ENCODE measurements at places on chromosomes 5 and 9. TPM values are rescaled to one million over a fixed set of nuclear protein-coding genes. Genes with fewer than 3 reads are reported as not detected.
A peak's percentile ranks its signal among the peaks of the same experiment; 100 is the strongest.

The LPAR1 gene
- 25.8 TPM for polyA plus RNA-seq

The GKAP1 gene
- 8.2 TPM for polyA plus RNA-seq

The C5orf58 gene
- polyA plus RNA-seq, result 4.6 TPM

The TUSC1 gene
- 10.4 TPM for polyA plus RNA-seq

The PDGFRB gene
- 4.7 TPM for polyA plus RNA-seq

The C1QTNF3 gene
- 6.9 TPM for polyA plus RNA-seq

The ST8SIA4 gene
- polyA plus RNA-seq, result 0.44 TPM

The PROB1 gene
- polyA plus RNA-seq, result 0.56 TPM

The ANGPTL2 gene
- polyA plus RNA-seq, result 5.7 TPM

DNA sequence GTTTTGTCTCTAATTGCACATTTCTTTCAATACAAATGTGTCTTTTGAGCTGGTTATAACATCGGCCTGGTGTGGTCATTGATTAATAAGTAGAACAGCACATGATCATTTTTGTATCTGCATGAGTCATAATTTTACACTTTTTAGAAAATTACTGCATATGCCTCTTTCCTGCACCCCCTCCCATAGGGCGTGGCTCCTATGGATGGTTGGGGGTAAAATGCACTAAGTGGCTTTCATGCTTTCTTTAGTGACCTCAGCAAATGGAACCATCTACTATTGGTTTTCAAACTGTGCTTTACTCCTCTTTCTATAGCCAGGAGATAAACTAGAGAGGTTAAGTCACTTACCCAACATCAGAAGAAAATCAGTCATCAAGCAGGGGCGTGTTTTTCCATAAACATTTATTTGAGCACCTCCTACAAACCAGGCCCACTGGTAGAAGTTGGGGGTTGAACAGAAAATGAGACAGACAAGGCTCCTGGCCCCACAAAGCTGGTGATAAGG lies 3.8 kb downstream of the ANXA6 start:
- no peak for DNase-seq

DNA sequence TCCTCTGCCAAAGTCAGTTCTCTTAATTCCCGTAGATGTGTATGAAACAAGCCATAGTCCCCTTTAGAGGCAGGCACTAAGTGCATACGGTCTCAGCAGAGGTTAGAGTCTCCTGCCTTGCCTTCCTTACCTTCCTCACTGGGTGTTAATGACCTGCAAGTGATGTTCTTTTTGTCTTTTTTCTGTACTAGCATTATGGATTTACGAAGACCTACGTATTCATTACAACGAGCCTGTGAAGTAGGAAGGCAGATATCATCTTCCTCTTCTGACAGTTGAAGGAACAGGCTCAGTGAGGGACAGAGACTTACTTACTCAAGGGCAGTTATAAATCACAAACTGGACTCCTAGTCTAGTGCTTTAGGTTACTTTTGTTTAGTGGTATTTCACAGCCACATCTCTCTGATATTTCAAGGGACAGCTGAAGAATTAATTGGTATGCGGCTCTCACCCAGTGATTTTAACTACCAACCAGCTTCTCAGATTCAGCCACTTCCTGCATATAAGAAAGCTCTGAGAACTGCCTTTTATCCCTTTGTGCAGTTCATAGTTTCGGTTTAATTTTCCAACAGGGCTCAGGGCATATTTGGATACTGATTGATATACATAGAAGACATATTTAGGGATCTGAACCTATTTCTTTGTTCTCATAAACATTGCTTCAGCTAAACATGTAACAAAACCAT lies 85.1 kb upstream of the CKMT2 start:
- DNase-seq, result no peak

DNA sequence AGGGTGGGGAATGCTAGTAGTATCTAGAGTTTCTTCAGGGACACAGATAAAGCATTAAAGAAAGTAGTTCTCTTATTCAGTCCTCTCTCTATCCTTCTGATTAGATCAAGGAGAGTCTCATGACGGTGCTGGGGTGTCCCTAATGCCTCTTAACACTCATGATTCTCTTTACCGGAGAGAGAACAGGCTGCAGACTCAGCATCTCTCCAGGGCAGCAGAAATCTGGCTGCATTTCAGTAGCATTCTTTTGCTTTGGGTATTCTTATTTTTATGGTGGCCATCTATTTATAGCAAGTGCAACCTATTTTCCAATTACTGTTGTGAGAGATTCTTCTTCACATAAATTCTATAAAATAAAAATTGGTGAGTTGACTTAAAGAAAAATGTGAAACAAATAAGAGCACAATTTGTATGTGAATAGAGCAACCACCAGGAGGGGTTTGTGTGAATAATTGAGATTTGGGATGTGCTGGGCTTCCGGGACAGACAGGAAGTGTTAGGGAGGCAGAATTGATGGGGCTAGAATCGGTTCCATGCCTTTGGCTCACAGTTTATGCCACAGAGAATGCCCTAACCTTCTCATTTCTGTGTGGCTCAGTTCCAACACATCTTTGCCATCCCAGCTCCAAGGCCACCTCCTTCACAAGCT lies 23.8 kb upstream of the BOD1 start:
- DNase-seq, result no peak

DNA sequence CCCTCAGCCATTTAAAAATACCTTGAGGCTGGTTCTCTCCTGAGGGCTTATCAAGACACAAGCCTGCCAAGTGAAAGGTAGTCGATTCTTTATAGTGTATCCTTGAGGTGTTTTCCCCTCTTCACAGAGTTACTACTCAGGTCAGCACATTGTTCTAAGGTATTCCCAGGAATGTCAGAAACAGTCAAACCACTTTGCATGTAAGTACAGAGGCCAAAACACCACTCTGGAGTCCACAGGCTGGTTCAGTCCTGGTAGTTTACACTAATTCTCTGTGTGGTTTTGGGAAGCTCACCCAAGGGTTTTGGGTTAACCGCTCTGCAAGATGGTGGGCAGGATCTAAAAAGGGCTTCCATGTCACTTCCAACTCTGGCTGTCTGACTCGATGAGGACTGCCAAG lies 162.3 kb upstream of the PPP2R2B start:
- DNase-seq, result no peak

- DNase-seq, result no peak
Observed at GRCh38 chr5:78534148-78534904, 114.2 kb downstream of the LHFPL2 start.

DNA sequence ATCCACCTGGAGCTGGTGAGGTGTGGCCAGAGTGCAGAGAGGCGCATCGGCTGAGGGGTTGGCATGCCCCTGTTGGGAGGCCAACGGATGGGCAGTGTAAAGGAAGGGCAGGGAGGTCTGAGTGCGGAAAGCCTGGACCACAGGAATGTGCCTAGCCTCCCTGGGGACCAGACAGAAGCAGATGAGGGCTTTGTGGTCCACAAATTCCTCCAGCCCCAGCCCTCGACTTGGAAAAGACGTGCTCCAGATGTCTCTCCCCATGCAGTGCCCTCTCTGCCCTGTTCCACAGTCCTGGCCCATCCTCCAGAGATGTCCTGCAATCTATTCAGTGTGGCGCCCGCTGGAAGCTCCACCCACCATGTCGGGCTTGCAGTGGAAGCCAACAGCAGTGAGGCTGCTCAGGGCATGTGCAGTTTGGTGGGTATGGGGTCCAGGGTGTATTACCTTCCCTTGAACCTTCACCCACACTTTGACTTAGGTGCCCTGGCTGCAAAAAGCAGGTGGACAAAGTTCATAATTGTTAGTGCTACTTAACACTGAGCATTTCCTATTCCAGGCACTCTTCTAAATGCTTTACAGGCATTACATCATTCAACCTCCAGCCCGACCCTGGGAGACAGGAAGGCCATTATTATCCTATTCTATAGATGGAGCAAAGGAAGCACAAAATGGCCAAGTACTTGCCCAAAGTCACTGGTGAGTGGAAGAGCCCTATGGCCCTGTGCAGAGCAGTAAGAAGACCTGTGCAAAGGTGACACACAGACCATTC lies 120.2 kb upstream of the SLC25A48 start:
- DNase-seq, result no peak

- no peak for DNase-seq
Observed at GRCh38 chr5:142825378-142826089, 55.4 kb downstream of the ARHGAP26 start.

DNA sequence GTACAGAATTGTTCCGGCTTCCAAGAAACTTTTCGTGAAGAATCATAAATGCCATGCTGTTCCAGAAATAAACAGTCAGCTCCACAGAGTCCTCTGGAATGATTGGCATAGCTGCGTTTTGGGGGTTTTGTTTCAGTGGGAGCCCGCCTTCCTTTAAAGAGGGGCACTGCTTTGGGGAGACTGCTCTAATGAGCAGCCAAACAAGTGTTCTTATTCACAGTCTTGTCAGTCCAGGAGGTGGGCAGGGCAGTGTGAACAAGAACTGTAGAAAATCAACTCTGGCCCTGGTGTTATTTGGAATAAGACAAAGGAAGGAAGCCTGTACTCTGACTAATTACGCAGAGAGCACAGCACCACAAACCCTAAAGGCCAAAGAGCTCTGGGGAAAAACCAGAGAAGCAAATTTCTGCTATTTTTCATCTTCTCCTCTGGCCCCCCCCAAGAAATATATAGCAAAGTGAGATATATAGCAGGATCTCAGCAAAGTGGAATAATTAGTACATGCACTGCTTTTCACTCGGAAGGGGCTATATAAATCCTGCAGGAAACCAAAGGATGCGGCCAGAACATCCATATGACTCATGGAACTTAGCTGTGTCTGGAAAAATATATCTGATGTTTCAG lies 92.9 kb downstream of the GLDC start:
- DNase-seq, result no peak

DNA sequence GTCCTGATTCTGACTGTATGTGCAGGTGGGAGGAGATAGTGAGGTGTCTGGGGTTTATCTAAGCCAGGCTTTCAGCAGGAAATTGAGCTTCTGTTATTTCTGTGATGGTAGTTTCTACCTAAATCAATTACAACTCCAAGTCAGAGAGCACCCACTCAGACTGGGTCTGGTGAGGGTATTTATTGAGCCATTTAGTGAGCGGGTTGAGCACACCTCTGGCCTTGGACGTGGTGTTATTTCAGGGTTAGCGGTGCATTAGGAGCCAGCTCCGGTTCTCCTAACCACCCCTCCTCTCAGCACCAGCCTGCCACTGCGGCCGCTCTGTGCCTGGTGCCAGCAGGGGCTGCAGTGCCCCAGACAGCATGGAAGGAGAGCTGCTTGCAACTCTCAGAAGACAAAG lies 238.9 kb downstream of the CACNA1B start:
- no peak for DNase-seq

DNA sequence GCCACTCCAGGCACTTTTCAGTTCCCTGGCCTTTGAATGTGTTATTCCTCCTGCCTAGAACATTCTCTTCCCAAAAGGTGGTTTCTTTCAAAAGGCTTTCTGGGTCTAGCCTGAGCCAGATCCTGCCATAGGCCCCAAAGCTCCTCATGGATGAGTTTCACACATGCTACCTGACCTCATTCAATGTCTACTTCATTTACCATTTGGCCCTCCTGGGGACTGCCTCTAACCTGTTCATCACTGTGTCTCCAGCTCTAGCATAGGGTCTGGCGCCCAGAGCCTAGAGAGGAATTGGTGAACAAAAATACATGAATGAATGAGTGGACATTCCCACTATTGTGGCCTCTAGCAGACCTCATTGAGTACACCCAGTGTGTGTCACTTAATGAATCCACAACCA lies 5.4 kb upstream of the P4HA2 start:
- no peak for DNase-seq

DNA sequence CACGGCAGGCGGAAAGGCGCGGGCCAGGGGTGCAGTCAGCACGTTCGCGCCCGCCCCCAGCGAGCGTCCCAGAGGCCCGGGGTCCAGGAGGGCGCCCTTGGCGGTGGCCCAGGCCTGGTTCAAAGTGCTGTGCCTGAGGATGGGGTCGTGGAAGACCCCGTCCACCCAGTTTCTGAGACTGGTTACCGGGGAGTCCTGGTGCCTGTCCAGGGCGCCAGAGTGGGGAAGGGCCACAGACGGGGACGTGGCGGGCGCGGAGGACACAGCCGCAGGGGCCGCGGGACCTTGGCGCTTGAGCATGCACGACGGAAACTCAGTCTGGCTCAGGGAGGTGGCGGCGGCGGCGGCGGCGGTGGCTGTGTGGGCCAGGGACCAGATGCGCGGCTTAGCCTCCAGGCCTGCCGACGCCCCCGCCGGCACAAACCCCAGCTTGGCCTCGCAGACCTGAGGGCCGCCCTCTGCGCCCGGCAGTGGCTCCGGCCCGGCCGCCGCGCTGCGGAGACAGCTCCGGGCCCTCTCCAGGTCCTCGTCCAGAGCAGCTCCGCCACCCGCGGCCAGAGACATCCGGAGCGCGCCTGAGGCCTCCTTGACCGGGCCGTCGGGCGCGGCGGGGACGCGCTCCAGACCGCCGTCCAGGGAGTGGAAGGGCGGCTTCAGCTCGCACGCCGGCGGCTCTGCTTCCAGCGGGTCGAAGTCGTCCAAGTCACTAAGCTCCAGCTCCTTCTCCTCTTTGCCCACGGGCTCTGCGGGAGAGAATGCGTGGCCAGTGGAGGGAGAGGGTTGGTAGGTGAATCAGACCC lies 4.5 kb downstream of the IRX4 start:
- DNase-seq, result no peak

DNA sequence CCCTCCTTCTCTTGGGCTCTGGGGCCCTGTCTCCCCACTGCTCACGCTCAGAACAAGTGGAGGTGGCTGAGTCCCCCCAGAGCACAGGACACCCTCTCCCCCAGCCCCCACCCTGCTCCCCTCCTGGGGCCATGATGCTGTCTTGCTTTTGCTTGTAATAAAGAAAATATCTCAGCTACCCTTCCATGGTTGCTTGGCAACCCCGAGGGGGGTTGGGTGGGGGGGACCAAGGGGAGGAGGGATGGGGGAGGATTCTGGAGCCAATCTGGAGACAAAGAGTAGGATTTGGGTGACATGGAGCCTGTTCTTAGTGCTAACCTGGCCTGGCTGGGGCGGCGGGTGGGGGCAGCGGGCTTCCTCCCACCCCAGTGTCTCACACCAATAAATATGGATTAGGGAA lies 16.1 kb upstream of the CERCAM start:
- DNase-seq, result no peak

DNA sequence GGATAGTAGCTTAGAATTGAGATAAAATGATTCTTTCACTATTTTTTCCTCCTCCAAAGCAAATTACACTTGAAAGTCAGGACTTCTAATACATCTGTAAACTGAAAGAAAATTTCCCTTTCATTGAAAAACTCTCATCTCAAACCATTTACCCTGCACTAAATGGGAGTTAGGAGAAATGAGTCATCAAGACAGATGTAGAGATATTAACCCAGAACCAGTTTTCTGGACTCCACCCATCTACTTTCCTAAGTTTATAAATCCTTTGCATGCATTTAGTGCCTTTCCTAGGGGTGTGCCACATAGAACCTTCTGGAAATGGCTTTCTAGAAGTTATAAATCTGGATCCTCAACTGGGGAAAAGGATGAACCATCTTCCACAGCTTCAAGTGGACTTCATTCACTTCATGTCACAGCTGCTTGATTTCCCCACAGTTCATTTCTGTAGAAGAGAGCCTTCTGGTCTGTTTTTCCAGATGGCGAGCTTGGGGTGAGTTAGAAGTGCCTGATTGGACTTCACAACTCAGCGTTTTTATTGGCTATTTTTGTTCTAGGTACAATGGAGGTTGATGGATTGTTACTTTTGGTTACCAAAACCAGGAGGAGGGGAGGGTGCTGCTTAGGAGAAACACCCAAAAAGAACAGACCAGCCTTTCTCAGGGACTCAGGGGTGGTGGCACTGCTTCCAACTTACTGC lies 72.5 kb upstream of the GPR151 start:
- DNase-seq, result peak; percentile 12

- peak; percentile 93 for DNase-seq
Observed at GRCh38 chr5:173615884-173616576, 420 bp downstream of the BOD1 start.
